Stimulated activated naive CD8-positive, alpha-beta T cell treated with anti-CD3 and anti-CD28 coated beads, Interleukin-15, amount 100 ng/mL, for 72 hours (primary cell): ENCODE measurements at places on chromosomes 12 and 14.

DNA sequence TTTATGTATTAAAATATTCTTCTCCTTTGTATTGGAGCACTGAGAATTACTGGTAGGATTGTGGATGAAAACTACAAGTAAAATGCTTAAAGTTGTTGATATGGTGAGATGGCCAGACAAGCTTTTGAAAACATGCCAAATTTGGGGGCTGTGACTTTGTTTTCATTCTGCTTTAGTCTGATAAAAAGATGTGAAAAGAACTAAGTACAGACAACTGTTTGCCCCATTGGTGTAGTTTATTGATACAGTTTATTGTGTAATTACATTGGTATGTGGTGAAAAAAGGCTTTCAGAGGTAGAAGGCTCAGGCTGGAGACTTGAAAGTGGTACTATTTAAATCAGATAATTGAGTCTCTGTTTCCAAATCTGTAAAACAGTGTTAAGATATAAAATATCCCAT, 746.8 kb downstream of the DIO2 start:
- no peak for DNase-seq

GRCh38 chr12:57548488-57548887, 1.4 kb upstream of the KIF5A start:
- DNase-seq = no peak

DNA sequence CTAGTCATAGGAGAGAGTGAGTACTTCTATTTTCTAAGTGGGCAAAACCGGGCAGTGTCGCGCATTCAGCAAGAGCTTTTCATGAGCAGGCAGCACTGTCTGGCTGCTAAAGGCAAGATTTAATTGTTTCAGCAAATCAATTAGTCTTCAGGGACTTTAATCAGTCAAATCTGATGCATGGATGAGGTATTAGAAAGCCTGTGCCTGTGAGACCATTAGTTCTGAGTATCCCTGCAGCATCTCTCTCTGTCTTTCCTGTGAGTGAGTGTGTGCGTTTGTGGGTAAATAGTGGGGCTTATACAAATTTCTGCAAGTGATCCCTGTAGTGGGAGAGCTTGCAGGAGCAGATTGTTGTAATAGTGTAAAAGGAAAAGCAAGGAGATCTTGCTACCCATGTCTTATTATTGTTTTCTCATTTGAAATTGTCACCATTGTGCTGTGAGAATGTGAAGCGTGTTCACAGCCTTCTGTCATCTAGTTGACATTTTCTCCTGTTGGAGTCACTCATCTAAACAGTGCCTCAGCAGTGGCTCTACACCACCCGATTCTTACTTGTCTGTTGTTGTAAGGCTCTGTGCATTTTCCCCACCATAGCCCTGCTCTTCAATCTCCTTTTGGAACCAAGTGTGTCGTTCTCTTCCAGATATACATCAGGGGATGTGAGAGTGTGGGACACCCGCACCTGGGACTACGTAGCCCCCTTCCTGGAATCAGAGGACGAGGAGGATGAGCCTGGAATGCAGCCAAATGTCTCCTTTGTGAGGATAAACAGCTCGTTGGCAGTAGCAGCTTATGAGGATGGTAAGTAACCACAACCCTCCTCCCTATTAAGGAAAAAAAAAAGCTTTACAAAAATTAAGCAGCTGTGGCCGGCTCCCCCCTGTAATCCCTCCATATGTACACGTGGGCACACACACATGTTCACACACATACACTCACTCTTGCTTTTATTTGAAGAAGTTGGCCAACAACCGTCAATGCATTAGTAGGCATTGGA, 53.6 kb downstream of the FBXW8 start:
- no peak for DNase-seq

- no peak for DNase-seq
These were observed 40.5 kb downstream of the ESR2 start for GRCh38 chr14:64253672-64254071.

- DNase-seq = no peak
These were observed 48.0 kb downstream of the DYNC1H1 start for GRCh38 chr14:102012336-102012735.

DNA sequence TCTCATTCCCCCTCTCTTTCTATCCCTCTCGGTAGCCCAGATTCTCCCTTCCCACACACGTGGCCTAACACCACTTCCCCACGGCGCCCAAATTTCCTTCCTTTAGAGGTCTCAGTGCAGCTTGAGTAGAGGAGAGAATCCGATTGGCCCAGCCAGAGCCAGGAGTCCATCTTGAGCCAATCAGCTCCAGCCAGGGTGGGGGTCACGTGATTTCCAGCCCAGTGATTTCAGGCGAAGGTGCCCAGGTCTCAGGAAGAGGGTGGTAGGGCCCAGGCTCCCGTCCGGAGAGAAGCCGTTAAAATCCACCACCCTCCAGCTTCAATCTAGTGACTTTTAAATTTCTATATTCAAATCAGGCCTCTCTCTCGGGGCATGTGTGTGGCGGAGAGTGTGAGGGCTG, 45.2 kb upstream of the MYL2 start:
- no peak for DNase-seq

DNA sequence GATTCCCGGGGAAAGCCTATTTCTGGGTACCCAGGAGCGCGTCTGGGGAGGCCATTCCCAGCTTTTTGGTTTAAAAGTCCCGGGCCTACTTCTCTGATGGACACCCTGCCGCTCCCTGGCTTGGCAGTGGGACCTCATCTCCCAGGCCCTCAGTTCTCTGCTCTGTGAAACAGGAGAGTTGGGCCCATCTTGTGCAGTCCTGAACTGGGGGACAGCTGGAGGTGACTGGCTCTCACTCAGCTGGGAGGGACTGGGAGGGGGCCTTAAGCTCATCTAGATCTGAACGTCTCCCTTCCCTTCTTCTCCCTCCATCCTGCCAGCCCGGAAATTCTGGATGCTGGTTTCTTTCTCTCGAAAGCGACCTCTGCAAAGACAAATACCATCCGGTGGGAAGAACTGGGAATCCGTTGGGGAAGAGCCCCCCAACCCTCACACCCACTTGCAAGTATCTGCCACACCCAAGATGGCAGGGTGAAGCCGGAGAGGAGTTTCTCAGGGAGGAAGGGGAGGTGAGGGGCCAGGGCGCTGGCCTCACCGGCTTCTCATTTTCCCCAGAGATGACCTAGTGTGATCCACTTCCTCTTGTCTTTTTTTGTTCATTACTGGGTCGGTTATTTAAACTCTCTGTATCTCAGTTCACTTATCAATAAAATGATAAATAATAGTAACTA, 1.4 kb downstream of the RIN3 start:
- no peak for DNase-seq

DNA sequence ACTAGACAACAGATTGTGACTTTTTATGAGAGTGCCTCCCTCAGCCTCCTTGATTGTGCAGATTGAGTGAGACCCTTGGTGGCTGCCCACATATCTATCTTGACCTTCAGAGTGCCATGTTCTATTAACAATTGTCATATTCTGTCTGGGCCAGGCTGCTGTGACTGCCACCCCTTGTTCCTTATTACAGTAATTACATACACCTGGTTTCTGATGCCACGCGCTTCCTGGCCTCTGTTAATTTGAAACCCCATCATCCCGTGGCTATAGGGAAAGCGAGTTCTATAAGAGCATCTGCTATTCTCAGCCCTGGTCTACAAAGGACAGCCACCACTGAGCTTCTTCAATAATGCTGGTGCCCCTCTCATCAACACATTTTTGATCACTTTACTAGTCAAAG, 228.7 kb downstream of the PCNX1 start:
- no peak for DNase-seq

DNA sequence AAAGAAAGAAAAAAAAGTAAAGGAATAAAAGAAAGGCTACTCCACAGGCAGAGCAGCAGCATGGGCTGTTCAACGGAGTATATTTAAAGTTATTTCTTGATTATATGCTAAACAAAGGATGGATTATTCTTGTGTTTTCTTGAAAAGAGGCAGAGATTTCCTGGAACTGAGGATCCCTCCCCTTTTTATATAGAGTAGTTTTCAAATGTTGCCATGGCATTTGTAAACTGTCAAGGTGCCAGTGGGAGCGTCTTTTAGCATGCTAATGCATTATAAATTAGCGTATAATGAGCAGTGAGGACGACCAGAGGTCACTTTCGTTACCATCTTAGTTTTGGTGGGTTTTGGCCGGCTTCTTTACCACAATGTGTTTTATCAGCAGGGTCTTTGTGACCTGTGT, 383.0 kb downstream of the PCNX1 start:
- no peak for DNase-seq

DNA sequence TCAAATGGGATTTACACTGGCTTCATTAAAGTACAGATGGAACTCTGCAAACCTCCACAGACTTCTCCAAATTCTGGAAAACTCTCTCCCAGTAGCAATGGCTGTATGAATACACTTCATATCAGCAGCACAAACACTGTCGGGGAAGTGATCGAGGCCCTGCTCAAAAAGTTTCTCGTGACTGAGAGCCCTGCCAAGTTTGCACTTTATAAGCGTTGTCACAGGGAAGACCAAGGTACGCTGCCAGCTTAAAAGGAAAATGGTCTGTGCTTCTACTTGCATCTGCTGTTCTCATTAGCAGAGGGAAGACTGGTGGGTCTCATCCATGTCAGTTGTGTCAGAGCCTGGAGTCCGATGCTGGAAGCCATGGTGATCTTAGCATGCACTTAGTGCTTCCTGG, 71.0 kb downstream of the GNS start:
- no peak for DNase-seq

GRCh38 chr12:68326716-68327115, 5.4 kb downstream of the MDM1 start:
- no peak for DNase-seq

DNA sequence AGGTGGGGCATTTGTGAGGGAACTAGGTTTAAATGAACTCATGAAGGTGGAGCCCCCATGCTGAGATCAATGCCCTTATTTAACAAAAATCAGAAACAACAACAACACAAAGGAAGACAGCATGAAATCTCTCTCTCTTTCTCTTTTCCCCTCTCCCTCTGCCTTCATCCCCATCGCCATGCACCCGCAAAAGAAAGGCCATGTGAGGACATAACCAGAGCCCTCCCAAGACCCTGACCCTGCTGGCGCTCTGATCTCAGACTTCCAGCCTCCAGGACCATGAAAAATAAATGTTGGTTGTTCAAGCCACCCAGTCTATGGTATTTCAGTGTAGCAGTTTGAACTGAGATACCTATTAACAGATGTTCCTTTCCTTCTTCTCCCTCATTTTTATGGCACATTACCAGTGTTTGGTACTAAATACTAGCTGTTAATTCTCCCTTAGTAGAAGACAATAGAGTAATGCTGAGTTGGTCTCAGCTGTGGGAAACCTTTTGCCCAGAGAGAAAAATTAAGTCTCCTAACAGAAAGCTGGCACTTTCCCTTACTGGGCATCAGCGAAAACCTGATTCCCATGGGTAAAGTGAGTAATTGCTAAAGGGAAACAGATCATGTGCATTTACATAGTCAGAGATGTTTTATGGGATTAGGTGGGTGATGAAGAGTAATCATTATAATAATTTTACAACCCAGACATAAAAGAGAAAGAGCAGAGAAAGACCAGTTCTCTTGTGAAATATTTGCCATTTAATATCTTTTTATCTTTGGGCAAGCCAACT, 264.0 kb upstream of the PLEKHG7 start:
- no peak for DNase-seq

DNA sequence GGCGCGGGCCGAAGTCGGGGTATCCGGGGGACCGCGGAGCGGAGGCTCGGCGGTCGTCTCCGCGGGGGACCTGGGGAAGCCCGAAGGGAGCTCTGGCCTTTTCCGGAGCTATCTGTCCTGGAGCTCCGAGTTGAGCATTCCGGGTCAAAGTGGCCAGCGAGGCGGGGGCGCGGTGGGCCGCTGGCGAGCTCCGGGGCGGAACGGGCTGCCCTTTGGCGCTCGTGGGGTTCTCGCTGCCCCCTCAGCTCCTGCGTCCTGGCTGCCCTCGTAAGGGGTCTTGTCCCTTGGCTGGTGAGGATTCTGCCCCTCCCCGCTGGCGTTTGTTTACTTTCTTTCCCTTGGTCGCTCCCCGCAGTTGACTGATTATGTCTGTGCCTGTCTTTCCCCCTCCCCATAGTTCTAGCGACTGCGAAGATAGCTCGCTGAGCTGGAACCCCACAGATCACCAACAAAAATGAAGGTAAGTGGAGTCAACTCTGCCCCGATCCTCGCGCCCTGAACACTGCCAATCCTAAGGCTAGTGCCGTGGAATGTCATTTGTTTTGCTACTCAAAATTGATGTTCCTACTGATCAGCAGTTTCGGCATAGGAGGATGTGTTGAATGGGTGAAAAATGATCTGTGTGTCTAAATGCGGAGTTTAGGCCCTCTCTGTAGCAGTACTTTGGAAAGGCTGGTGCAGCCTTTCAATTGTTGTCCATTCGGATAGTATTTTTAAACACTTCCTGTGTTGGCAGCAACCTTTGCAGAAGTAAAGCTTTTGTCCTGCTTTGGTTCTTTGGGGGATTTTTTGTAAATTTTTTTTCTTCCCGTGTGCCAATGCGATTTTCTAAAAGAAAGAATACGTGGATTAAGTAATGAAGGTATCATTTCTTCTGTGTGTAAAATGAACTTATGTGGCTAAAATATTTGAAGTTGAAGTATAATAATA, 1.3 kb downstream of the ARID4A start:
- peak; percentile 31 for DNase-seq

DNA sequence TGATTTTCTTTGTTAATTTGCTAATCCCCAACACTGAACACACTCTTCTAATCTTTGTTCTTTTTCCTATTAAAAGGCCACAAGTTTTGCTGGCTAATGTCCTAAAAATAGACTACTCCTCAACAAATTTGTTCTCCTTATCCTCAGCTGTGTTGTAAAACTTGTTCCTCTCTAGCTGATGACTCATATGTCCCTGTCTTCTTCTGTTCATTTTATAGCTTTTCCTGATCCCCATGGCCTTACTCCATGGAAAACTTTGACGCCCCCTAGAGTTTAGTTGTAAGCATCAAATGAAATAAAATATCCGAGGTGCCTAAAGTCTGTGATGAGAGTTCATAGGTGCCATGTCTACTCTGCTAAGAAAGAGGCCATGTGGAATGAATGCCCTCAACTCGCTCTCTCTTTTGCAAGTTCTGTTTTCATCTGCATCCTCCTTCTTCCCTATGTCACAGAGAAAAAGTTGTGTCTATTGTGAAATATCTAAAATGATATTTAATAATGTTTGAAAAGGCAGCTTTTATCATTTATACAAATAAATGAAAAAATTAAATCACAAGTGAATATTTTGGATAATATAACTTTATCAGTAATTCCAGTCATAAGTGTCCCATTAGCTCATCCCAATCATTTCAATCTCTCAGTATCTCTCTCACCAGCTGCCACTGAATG, 237.9 kb downstream of the IPO8 start:
- no peak for DNase-seq

DNA sequence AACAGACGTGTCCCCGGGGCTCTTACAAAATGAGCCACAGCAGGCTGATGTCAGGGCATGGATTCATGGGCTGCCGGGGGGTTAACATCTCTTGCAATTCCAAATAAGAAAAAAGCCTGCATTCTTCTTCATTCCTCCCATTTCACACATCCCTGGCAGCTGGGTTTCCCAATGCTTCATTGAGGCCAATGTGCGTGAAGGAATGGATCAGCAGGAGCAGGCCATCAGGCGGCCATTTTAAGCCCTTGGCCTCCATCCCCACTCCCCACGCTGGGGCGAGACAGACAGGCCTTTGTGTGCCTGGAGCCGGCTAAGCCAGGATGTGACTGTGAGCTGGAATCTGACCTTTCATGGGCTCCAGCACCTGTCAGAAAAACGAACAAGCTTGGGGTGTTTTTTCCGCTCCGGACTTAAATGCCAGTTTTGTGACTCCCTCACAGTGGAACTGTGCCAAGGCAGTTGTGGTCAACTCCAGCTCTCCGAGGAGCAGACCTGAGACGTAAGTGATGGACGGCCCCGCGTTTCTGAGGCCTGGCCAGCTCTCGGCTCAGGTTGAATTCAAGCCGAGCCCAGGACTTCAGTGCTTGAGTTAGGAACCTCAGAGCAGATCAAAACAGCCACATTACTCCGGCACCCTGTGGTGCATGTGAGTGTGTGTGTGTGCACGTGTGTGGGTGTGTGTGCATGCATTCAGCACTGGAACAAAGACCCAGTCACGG, 133.1 kb downstream of the TMEM30B start:
- DNase-seq = no peak
